Posterior cingulate gyrus (tissue), 11 donors: ENCODE measurements at places on chromosomes 4 and X.

DNA sequence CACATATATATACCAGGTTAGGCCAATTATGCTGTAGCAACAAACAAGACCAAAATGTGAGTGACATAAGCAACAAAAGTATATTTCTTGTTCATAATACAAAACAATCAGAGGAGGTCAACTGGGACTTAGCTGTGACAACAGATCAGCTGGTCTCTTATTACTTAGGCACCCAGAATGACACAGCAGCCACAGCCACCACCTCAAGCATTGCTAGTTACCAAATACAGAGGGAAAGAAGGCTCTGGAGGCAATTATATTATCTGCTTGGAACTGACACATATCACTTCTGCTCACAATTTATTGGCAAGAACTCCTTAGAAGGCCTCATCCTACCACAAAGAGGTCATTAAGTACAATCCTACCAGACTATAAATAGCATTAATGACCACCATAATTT, 15.2 kb downstream of the ATOH1 start:
- no peak for DNase-seq

- DNase-seq = no peak
Observed at GRCh38 chr4:125732632-125733031, 417.9 kb downstream of the FAT4 start.

DNA sequence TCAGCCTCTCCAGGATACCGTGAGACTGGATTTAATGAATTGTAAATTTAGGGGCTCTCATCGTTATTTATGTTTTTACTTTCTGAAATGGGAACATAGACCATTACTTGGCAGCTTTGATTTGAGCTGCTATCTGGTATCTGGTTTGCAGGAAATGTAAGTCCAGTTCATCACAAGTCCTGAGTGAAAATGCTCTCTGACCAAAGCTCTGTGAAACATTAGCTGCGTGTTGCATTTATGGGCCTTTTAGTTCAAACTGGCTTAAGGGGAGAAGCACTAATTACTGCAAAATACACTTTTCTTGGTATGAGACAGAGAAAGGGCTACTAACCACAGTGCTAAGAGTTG, 420 bp downstream of the CC2D2A start:
- DNase-seq = no peak

DNA sequence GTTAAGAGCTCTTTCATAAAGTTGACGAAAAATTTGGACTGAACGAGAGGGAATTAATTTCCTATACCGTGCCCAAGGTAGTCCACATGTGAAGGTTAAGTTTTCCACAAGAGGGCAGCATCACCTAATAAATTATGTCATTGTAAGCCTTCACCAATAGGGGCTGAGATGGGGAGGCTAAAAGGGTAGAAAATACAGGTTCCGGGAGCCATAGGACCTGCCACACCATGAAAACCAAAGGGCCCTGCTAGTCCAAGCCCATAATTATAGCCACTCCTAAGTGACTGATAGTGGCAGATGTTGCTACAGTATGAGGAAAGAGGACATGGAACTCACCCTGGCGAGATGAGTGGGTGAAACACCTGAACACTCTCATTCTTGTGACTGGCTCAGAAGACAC, 122.2 kb downstream of the SHROOM4 start:
- no peak for DNase-seq

- DNase-seq = no peak
Observed at GRCh38 chr4:1683261-1683735, 815 bp downstream of the FAM53A start.

GRCh38 chr4:80521438-80521837, 185.9 kb downstream of the CFAP299 start:
- no peak for DNase-seq

DNA sequence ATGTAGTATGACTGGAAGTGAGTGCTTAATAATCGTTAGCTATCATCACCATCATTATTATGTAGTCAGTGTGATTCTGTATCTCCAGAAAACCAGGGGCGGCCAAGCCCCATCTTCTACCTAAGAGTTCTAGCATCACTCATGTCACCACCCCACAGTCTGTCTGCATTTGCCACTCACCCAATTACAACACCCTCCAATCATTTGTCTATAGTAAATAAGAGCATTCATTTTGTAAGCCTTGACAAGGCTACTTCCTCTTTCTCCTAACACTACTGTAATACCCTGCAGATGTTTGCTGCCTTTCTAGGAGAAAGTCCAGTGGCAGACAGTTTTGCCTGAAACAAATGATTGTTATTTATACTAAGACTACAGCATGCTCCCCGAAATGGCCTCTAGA, 15.8 kb upstream of the IL21 start:
- no peak for DNase-seq

DNA sequence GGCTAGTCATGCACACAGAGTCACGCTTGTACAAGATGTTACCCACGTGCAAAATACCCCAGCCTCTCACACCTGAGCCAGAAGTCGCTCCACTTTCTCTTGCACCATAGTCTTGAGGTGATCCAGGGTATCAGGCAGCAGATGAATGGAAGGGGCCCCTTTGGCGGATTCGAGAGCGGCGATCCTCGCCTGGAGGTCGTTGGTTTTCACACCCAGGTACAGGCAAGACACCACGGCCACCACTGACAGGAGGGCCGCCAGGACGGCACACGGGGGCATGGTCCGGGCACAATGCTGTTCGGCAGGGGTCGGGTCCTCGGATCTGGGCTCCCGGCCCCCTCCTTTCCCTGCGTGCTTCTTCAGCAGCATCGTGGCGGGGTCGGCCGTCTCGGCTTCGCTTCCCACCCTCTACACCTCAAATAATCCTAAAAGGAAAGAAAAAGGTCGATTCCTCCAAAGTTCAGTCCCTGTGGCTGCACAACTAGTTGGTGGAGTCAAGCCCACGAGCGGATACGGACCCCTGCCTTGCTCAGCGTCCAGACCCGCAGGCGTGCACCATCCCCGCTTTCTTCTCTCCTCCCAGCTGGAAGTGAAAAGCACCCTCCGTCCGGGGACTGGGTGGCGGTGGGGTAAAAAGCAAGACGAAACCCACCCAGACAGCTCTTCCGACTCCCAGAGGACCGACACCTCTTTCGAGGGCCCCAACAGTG, 652 bp downstream of the COL25A1 start:
- no peak for DNase-seq

- DNase-seq = no peak
Observed at GRCh38 chrX:1023676-1024075, 188.8 kb downstream of the CRLF2 start.

DNA sequence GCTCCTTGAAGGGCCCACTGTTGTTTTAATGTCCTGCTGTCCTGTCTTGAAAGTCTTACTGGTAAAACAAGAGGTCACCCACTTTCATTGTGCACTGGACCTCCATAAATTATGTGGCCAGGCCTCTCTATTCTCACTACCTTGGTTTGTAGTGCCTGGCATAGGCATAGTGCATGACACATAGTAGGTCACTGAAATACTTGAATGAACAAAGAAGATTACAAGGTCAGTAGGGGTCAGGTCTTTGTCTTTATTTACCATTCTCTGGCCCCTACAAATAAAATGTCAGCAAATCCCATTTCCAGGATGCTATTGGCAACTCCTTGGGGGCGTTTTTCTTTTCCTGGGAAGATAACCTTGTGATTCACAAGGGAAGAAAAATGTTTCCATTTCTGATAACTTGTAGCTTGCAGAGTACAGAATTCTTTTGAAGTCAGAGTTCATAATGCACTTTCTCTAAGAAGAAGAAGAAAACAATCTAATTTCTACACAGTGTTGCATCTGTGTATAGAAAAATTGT, 1.4 kb downstream of the PGM2 start:
- no peak for DNase-seq

GRCh38 chr4:11366859-11367258, 61.8 kb downstream of the HS3ST1 start:
- no peak for DNase-seq

DNA sequence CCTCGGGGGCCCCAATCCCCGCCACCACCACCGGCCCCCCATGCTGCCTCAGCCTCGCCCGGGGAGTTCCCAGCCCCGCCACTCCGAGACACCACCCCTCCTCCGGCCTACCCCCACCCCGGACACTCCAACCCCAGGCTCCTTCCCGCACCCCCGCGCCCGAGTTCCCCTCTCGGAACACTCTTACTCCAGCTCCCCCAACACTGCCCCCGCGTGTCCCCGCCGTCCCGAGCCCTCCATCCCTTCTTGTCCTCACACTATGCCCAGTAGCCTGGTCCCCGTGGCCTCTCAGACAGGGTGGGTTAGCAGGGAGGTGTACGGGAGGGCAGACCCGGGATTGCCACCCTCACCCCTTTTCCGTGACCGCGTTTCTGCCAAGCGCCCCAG, 276.1 kb downstream of the BCOR start:
- no peak for DNase-seq

DNA sequence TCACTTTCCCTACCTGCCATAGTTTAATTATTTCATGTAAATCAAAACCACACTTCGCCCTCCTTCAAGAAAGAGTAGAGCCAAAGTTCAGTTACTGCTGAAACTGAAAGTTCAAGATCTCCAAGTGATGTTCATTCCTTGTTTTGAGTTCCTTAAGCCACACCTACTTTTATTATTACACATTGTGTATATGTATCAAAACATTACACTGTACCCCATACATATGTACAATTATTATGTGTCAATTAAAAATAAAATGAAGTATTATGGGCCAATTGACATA, 892.3 kb upstream of the NDST4 start:
- no peak for DNase-seq

GRCh38 chr4:138190452-138190858, 51.7 kb downstream of the SLC7A11 start:
- DNase-seq = no peak

- DNase-seq = no peak
Observed at GRCh38 chr4:34139346-34139745, 2105.0 kb downstream of the ARAP2 start.

DNA sequence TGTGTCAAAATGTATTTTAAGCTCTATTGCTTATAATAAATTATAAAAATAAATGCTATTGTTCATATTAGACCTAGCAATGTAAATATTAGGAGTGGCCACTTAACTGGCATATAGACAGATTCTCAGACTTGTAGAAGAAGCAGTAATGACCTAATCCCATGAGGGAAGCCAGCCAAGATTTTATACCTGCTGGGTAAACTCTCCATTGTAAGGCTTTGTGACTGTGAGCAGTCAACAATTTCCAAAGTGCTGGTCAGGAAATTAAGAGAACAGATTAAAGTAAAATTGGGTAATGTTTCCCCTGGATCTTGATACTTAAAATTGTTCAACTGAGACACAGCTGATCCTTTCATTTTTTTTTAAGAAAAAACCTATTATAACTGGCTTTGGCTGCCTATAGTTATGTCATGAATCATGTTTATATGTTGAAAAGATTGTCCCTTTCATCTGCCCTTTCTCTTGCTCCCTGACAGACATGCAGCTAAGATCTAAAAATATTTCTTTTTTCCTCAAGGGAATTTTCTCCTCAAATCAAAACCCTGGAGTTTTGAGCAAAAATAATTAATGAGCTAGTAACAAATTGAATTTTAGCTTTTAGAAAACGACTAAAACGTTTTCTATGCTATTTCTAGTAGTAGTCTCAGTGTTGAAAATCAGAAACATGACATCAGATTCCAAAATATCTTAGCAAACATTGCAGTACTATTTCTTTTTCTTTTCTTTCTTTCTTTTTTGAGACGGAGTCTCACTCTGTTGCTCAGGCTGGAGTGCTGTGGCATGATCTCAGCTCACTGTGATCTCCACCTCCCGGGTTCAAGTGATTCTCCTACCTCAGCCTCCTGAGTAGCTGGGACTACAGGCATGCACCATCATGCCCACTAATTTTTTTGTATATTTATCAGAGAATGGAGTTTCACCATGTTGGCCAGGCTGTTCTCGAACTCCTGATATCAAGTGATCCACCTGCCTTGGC, 77.9 kb downstream of the ADGRL3 start:
- DNase-seq = no peak

GRCh38 chr4:87241336-87241735, 20.9 kb upstream of the KLHL8 start:
- DNase-seq = no peak

DNA sequence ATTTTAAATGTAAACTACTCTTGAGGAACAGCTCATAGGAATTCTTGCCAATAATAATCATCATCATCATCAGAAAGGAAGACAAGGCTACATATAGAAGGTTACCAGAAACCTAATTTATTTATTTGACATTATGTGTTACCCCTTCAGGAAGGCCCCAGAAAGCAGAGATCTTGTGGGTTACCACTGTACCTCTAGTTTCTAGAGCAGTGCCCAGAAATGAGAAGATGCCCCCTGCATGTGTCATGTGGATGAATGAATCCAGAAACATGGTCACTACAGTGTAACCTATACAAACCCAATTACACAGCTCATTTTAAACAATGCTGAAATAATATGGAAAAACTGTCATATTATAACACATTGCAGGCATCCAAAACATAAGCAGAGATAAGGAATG, 70.4 kb downstream of the ARAP2 start:
- DNase-seq = no peak

DNA sequence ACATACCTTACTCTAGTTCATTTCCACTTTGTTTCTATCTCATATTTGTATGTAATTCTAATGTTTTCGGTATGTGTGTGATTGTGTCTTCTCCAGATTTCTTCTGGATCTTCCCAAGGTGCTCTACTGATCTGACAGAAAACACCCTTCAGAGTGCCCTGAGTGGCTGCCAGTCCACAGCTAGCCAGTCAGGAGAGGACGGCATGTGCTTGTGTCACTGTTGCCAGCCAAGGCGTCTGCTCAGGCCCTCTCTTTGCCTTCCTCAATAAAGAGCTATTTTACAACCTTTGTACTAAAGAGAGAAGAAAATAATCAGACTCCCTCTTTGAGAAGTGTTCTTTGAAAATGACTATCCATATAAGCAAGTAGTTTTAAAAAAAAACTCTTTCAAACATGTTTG, 29.0 kb downstream of the CD99L2 start:
- no peak for DNase-seq

GRCh38 chr4:106707776-106708463, 328.2 kb downstream of the DKK2 start:
- no peak for DNase-seq

- no peak for DNase-seq
Observed at GRCh38 chrX:134741746-134742145, 83.5 kb upstream of the PLAC1 start.

DNA sequence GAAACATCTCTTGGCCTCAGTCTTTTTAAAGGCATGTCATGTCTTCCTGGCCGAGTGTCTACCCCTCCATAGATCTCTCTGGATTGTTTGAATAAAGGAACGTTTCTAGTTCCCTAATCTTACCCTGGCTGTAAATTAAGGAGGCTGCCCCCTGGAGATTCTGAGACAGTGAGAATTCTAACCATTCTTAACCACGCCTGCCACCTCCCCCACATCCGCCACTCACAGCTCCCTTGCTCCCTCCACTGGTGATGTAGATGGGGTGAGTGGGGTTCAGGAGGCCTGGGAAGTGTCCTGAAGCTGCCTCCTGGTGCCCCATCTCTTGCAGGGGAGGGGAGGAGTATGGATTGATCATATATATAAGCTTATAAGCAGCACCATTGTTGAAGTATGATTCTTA, 48.0 kb upstream of the TRIM2 start:
- peak; percentile 22 for DNase-seq

DNA sequence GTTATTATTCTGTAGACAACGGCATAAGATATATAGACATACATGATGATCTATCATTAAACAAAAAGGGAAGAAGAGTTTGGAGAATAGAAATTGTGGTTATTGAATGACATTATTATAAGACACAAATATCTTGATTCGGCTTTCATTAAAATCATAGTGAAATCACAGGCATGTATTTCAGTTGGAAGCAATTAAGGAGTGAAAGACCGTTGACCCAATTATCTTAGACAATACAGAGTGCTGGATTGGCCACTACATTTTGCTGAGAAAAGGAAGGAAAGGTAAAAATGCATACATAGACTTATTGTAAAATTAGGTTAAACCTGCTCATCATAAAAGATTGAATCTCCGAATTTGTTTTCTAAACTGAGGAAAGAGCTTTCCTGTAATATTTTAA, 209.8 kb downstream of the KCNIP4 start:
- DNase-seq = no peak

GRCh38 chrX:66162331-66162822, 1.7 kb upstream of the HEPH start:
- no peak for DNase-seq
